Frontal cortex (tissue), 4 donors: ENCODE measurements at places on chromosomes 11 and 22. TPM values are rescaled to one million over a fixed set of nuclear protein-coding genes. Genes with fewer than 3 reads are reported as not detected.

DNA sequence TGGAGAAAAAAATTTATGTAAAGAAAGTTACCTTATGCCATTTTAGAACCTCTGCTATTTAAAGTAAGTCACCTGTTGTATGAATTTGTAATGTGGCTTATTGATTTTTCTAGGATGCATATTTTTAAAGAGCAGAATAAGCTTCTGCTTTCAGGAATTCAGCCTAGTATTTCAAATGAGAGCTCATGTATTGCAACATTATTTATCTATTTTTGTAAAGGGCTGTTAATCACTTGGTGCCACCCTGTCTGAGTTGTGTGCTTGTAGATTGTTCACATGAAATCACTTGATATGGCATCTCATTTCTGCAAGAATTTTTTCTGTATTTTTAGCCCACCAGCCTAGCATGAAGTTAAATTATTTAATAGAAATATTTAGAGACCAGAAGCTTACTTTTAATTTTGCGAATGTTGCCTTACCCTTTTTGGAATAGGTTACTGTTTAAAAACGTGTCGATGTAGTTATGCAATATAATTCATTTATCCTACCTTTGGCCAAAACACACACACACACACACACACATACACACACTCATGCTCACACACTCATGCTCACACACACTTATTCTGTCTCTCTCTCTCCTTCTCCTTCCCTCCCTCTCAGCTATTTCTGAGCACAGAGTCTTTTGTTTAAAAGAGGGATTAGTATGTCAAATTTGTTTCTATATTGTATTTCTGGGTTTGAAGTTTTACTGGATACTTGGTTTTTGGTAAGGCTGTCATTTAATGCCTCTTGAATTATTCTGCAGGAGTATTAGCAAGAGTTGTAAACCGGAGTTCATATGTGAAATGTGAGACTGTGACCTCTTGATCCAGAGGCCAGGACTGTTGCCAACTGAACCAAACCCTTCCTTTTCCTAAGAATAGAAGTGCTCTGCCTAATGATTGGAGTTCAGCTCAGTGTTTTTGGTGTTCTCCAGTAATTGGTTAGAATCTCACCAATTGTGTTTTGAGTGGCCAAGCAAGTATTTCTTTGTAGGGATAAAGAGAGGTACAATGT is 34.4 kb downstream of the YAP1 start:
- DNase-seq, result no peak

GRCh38 chr11:12991426-12991825 is 17.7 kb upstream of the RASSF10 start:
- DNase-seq, result no peak

Gene SCGB1C1
- not detected for total RNA-seq

Gene ANO5
- total RNA-seq, result 22.0 TPM

Gene TBC1D10A
- 10.6 TPM for total RNA-seq

Gene PKDREJ
- under 0.01 TPM for total RNA-seq

Gene SAA1
- not detected for total RNA-seq
